ENCODE measurements at places on chromosomes 4 and X. TPM values are rescaled to one million over a fixed set of nuclear protein-coding genes. Genes with fewer than 3 reads are reported as not detected.

- H3K4me1 ChIP-seq, result no peaks in the 10 kb centered on the region
- no peaks in the 10 kb centered on the region for H3K27me3 ChIP-seq
- H3K27ac ChIP-seq, result no peak overlapping the region
- H3K36me3 ChIP-seq, result no peaks in the 10 kb centered on the region
Measured at GRCh38 chr4:20159516-20159915, 92.2 kb upstream of the SLIT2 start.

GRCh38 chrX:9654929-9655328 is 110.7 kb downstream of the GPR143 start:
- peaks cover 8% of the 10 kb centered on the region for H3K27me3 ChIP-seq
- H3K27ac ChIP-seq, result no peak overlapping the region
- DNase-seq, result no peak
- no peaks in the 10 kb centered on the region for H3K4me1 ChIP-seq
- peaks cover 5% of the 10 kb centered on the region for H3K36me3 ChIP-seq

- H3K27ac ChIP-seq, result no peak overlapping the region
- no peak for DNase-seq
- H3K4me3 ChIP-seq, result no peak overlapping the region
Measured at GRCh38 chr4:62930884-62931283, 1478.4 kb downstream of the TECRL start.

- H3K4me3 ChIP-seq, result no peak overlapping the region
- no peak for DNase-seq
- H3K4me1 ChIP-seq, result peaks cover 10% of the 10 kb centered on the region
- H3K27me3 ChIP-seq, result peaks cover 11% of the 10 kb centered on the region
- H3K27ac ChIP-seq, result no peak overlapping the region
Measured at GRCh38 chr4:140044337-140044902, 109.6 kb downstream of the MAML3 start.

The UGT2B7 gene
- polyA plus RNA-seq, result not detected

- H3K4me3 ChIP-seq, result no peak overlapping the region
- DNase-seq, result no peak
- H3K27ac ChIP-seq, result no peak overlapping the region
- H3K36me3 ChIP-seq, result no peaks in the 10 kb centered on the region
- H3K4me1 ChIP-seq, result peaks cover 16% of the 10 kb centered on the region
Measured at GRCh38 chr4:177225605-177226004, 84.1 kb upstream of the NEIL3 start.

DNA sequence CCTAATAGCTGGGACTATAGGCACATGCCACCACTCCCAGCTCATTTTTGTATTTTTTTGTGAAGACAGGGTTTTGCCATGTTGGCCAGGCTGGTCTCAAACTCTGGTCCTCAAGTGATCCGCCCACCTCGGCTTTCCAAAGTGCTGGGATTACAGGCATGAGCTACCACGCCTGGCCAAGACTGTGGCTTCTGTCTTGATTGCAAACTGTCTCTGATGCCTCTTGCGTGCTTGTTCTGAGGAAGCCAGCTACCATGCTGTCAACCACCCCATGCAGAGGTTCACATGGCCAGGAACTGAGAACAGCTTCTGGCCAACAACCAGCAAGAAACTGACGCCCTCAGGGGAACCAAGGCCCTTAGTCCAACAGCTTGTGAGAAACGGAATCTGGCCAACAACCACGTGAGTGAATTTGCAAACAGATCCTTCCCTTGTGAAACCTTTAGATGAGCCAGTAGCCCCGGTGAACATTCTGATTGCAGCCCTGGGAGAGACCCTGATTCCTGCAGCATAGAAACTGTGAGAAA is 71.2 kb downstream of the SUPT20HL2 start:
- H3K4me1 ChIP-seq, result no peaks in the 10 kb centered on the region
- no peak for DNase-seq
- no peaks in the 10 kb centered on the region for H3K27me3 ChIP-seq
- H3K36me3 ChIP-seq, result no peaks in the 10 kb centered on the region

GRCh38 chr4:73451404-73451803 is 15.4 kb downstream of the AFP start:
- no peak overlapping the region for H3K4me3 ChIP-seq
- no peaks in the 10 kb centered on the region for H3K4me1 ChIP-seq
- H3K27ac ChIP-seq, result no peak overlapping the region
- no peaks in the 10 kb centered on the region for H3K27me3 ChIP-seq
- DNase-seq, result no peak

GRCh38 chrX:153365670-153366069 is 31.7 kb downstream of the ZNF275 start:
- H3K36me3 ChIP-seq, result no peaks in the 10 kb centered on the region
- no peak overlapping the region for H3K4me3 ChIP-seq
- H3K27ac ChIP-seq, result no peak overlapping the region
- H3K27me3 ChIP-seq, result peaks cover 5% of the 10 kb centered on the region
- no peak for DNase-seq
- no peaks in the 10 kb centered on the region for H3K4me1 ChIP-seq

The GPC4 gene
- polyA plus RNA-seq, result not detected

DNA sequence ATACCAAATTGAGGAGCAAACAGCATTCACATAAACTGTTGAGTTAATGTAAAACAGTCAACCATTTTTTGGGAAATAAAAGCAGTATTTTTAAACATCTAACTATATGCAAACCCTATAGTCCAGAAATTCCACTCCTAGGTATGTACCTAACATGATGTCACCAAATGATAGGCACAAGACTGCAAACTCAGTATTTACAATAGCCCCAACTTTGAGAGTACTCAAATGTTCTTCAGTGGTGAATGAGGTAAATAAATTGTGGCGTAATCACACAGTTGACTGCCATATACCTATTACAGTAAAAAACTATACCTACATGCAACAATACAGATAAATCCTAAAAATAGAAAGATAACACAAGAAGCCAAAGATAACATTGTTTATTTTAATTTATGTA is 1243.8 kb upstream of the ADGRL3 start:
- no peaks in the 10 kb centered on the region for H3K36me3 ChIP-seq
- H3K27ac ChIP-seq, result no peak overlapping the region
- no peak for DNase-seq
- no peak overlapping the region for H3K4me3 ChIP-seq

DNA sequence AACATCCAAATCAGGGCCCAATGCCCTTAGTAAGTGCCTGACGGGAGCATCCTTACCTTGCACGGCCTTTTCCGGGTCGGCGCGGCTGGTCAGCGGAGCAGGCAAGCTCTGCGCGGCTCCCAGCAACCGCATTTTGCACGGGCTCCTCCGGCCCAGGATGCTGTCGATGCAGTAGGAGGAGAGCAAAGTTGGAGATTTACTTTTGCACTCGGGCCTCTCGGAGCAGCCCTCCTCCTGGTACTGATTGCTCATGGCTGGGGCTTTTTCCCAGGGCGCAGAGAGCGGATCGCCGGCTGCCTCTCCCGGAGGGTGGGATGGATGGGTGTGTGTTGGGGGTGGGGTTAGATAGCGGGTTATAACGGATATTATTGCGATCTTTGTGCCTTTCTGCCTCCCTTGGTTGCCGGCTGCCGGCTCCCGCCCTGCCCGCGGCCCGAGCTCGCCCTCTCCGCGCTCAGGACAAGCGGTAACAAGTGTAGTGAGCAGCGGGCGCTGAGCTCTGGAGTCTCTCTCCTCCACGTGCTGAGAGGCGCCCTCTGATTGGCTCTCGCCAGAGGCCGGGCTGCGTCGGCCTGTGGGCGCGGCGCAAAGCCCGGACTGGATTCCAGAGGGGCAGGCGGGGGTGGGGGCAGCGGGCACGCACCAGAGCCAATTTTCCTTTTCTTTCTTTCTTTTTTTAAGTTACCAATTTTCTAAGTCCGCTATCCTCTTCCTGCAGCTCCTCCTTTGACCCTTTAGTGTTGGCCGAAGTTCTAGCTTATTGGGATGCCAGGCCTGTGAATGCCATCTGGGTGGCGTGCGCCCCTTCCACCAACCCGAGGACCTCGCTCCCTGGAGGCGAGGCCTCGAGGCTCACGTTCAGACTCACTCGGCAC is at the start of gene ARX:
TSS of gene ARX (minus strand) at position 480 of the 875 bp plus-strand sequence. CDS start at position 252, 228 bp downstream.
- no peak within 1 kb of the TSS for H3K27ac ChIP-seq
- DNase-seq, result peak; percentile 26
- no peaks in the 10 kb centered on the region for H3K36me3 ChIP-seq
- peak within 1 kb of the TSS; percentile 21 for H3K4me3 ChIP-seq
- peaks cover 22% of the 10 kb centered on the region for H3K4me1 ChIP-seq

DNA sequence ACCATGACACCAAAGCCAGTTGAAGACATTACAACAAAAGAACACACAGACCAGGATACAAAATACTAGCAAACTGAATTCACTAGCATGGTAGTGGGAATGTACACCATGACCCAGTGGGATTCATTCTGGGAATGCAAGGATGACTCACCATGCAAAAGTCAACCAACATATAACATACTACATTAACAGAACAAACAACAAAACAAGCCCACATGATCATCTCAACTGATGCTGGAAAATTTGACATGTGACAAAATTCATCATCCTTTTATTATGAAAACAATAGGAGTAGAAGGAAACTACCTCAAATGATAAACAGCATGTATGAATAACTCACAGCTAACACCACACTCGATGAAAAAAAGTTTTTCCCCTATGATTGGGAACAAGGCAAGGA is 190.2 kb downstream of the DCLK2 start:
- no peak for DNase-seq
- no peaks in the 10 kb centered on the region for H3K4me1 ChIP-seq
- H3K27ac ChIP-seq, result no peak overlapping the region
- H3K36me3 ChIP-seq, result peaks cover 38% of the 10 kb centered on the region
- no peaks in the 10 kb centered on the region for H3K27me3 ChIP-seq

GRCh38 chrX:370963-371745 is 15.6 kb downstream of the PPP2R3B start:
- H3K4me1 ChIP-seq, result peaks cover 26% of the 10 kb centered on the region
- H3K36me3 ChIP-seq, result peaks cover 4% of the 10 kb centered on the region
- no peak overlapping the region for H3K27ac ChIP-seq

- peak overlapping the region; percentile 31 for H3K4me3 ChIP-seq
- H3K27ac ChIP-seq, result peak overlapping the region; percentile 20
- no peaks in the 10 kb centered on the region for H3K36me3 ChIP-seq
- H3K4me1 ChIP-seq, result peaks cover 78% of the 10 kb centered on the region
- H3K27me3 ChIP-seq, result no peaks in the 10 kb centered on the region
Measured at GRCh38 chr4:76984127-76984526, 34.6 kb downstream of the SEPTIN11 start.

GRCh38 chrX:16061296-16061695 is 62.1 kb upstream of the GRPR start:
- no peak overlapping the region for H3K4me3 ChIP-seq
- H3K36me3 ChIP-seq, result no peaks in the 10 kb centered on the region
- H3K27me3 ChIP-seq, result peaks cover 4% of the 10 kb centered on the region
- no peak for DNase-seq

GRCh38 chr4:155140889-155141288 is 67.5 kb upstream of the NPY2R start:
- no peaks in the 10 kb centered on the region for H3K4me1 ChIP-seq
- no peak for DNase-seq
- H3K27ac ChIP-seq, result no peak overlapping the region
- no peak overlapping the region for H3K4me3 ChIP-seq

The PPAT gene
- polyA plus RNA-seq, result 8.4 TPM

The ZFP92 gene
- not detected for polyA plus RNA-seq

The NR0B1 gene
- not detected for polyA plus RNA-seq

Data from immature natural killer cell (primary cell).